Motor neuron (in vitro differentiated cells): ENCODE measurements at places on chromosomes 3 and 15. TPM values are rescaled to one million over a fixed set of nuclear protein-coding genes. Genes with fewer than 3 reads are reported as not detected.
A peak's percentile ranks its signal among the peaks of the same experiment; 100 is the strongest.

DNA sequence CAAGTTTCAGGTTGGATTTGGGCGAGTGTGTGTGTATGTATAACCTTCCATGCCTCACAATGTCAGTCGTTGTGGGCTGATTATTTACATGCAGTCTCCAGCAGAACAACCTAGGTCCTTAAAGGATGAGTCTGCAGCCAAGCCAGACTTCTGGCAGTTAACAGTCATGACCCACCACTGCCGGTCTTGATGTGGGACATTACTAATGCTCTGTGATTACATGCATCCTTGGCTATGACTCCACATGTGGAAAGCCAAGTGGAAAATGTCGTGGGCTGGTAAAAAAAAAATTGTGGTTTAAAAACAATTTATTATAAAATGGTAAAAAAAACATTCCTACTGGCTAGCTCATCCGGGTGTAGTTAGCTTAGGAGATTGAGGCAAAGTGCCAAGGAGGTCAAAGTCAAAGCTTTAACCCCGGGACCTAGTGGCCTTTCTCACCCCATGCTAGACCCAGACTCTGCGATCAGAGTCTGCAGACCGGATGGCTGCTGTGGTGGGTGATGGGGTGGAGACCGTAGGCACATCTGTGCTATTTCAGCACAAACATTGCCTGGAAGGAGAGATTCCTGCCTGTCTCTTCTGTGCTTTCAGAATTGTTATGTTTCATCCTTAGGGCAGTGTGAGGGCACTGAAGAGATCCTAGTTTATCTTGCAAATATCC is 6.8 kb downstream of the RARRES1 start:
- no peak for ATAC-seq

The CD47 gene
- total RNA-seq = 184 and 226 TPM in 2 replicates

The EPHA3 gene
- total RNA-seq = 2.1 and 2.3 TPM in 2 replicates

DNA sequence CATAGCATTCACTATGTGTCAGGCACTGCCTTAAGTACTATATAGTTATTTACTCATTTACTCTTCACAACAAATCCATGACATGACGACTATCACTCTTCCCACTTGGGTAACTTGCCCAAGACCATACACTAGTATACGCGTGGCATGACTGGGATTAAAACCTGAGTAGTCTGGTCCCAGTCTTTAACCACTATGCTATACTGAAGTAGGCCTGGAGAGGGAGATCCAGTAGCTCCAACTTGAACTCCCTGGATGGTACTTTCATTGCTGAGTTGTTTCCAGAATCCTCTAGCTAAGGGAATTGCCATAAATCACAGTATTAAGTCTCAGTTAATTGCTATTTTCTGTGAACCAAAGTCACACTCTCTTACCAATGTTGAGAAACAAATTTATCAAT is 116.2 kb upstream of the LSAMP start:
- no peak for ATAC-seq

The ELP6 gene
- 41.0 and 48.6 TPM in 2 replicates for total RNA-seq

The DBR1 gene
- total RNA-seq = 14.5 and 16.3 TPM in 2 replicates

The BTD gene
- total RNA-seq = 4.7 and 5.3 TPM in 2 replicates

The LMAN1L gene
- 0.83 and 1.8 TPM in 2 replicates for total RNA-seq

The GNB4 gene
- 11.7 and 12.2 TPM in 2 replicates for total RNA-seq

DNA sequence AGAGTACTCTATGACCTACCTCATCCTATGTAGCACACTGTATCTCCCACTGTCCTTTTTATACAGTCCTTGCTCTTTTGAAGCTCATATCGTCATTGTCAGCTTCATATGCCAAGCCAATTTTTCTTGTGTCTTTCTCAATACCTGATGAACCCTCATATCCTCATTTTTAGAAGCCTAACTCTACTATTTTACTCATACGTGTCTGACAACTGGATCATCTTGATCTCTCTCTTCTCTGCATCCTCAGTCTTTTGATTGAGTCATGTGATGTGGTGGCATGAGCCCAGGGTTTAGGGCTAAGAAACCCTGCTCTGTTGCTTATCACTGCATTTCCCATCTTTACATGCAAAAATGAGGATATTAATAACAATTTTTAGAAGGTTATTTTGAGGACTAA is 352.0 kb downstream of the LPP start:
- ATAC-seq = no peak

- ATAC-seq = no peak
Measured at GRCh38 chr3:9028134-9028533, 64.9 kb upstream of the RAD18 start.

The PLSCR5 gene
- 0.78 and 1.0 TPM in 2 replicates for total RNA-seq

GRCh38 chr3:128054367-128054766 is 2.1 kb downstream of the SEC61A1 start:
- peak; percentile 6 for ATAC-seq

DNA sequence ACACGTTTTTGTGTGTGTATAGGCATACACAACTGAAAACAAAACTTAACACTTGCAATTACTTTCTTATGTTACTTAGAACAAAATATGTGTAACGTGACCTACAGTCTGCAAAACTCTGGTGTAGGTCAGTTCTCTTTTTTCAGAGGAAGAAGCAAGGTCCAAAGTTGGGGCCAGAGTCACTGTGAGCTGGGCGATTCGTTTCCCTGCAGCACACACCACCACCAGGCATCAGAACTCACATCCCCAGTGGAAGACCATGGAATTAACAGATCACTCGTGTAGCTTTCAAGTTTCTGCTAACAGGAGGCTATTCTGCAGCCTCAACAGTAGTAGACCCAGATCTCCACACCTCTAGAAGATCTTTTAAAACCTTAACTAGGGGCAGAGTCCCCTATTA is 25.8 kb downstream of the ANP32A start:
- peak; percentile 55 for ATAC-seq

The ARHGAP31 gene
- total RNA-seq = 5.9 and 7.9 TPM in 2 replicates

DNA sequence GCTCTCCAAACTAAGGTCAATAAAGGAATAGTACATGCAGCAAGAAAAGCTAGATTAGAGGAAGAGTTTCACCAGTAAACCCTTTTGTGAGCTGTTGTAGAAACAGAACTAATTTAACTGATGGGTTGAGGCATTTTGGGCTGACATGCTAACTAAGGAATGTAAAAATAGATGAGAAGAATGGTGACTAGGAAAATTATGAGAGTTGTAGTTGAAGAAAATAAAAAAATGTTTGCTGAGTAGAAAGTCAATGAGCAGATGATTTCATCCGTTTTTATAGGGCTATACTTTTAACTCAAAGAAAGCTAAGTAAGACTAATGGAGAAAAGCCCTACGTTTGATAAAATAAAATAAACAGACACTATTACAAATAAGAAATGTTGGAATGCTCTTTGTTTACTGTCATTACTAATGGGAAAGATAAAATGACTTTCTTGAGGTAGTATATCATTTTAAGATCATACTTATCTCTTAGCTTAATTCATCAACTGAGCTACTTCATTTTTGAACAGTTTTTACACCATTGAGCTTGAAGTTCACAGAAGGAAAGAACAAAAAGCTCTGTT is 209.4 kb upstream of the DPH6 start:
- no peak for ATAC-seq

The TRPM1 gene
- total RNA-seq = 2.2 and 2.7 TPM in 2 replicates

The TMEM202 gene
- total RNA-seq = not detected in 2 replicates

GRCh38 chr3:78148986-78149717 is 1109.3 kb downstream of the ROBO2 start:
- ATAC-seq = no peak

The SPINT1 gene
- 0.09 and 0.31 TPM in 2 replicates for total RNA-seq

DNA sequence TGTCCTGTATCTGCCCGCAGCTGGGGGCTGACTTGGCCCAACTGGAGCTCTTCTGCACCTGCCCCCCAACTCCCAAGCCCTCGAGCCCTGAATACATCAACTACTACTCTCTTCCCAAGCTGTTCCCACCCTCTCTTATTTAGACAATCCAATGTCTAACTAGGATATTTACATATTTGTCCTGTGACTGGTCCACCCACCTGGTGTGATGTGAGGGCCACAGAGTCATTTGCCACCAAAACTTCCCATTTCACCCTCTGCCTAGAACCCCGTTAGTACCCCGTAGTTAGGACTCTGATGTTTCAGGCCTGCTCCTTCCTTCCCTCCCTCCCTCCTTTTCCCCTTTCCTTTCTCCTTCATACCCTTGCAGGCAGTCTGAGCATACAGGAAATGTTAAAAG is 6.4 kb downstream of the CPLX3 start:
- ATAC-seq = no peak

DNA sequence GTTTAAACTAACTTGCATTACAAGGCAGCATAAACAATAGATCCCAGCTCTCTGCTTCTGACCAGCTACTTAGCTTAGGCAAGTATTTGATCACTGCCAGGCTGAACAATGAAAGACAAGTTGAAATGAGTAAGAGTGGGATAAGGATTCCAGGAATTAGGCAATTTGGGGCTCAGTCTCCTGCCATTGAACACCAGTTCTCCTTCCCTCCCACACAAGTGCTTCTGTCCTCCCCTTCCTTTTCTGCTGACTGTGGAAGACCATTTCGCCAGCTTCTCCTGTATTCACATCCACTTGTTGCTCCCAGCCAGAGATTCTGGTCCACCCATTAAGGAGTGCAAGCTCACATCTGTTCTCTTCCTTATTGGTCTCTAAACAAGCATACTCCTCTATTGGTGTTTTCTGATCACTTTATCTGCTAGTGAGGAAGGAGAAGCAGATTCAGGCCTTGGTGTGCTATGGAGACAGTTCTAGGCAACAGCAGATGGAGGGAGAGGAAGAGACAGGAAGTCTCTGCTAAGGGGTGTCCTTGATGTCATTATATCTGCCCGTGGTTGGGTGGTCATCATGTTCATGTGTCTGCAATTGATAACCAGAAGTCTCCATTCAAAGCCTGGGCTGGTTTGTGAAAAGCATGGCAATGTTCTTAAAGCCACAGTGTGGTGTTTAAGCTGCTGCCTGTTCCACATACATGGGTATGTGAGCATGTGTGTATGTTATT is 121.5 kb downstream of the PLCL2 start:
- no peak for ATAC-seq

GRCh38 chr15:84737005-84737404 is 11.4 kb upstream of the ZNF592 start:
- no peak for ATAC-seq

GRCh38 chr3:158790901-158791589 is 10.8 kb upstream of the MFSD1 start:
- no peak for ATAC-seq

The CMTM6 gene
- 21.7 and 24.6 TPM in 2 replicates for total RNA-seq

The FEZF2 gene
- 0.14 and 0.25 TPM in 2 replicates for total RNA-seq

DNA sequence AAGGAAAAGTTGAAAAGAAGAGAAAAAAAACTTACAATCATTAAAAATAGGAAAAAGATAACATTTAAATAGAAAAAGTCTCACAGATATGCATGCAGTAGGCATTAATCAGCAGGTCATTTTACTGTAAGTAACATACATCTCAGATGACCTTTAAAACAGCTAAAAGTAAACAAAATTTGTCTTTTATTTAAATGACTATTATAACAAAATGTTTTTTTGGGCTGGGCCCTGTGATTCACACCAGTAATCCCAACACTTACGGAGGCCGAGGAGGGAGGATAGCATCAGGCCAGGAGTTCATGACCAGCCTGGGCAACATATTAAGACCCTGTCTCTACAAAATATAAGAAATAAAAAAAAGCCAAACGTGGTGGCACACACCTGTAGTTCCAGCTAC is 14.7 kb downstream of the IQGAP1 start:
- no peak for ATAC-seq

DNA sequence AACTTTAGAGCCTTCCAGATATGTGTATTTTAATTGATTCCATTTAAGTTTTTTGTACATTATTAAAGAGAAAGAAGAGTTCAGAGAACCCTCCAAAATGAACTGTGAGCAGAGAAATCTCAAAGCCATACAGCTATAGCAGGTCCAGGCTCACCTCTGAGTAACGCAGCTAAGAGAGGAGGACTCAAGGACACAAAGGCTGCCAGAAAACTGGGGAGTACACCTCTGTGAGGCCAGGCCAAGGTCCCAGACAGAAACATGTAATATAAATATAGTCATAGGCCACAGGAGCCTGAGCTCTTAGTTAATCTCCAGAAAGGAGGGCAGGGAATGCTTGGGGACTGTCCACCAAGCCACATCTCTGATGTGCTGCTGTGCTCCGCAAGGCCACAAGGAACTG is 66.5 kb downstream of the TMEM39A start:
- peak; percentile 16 for ATAC-seq

The KBTBD12 gene
- total RNA-seq = 0.21 and 0.23 TPM in 2 replicates

DNA sequence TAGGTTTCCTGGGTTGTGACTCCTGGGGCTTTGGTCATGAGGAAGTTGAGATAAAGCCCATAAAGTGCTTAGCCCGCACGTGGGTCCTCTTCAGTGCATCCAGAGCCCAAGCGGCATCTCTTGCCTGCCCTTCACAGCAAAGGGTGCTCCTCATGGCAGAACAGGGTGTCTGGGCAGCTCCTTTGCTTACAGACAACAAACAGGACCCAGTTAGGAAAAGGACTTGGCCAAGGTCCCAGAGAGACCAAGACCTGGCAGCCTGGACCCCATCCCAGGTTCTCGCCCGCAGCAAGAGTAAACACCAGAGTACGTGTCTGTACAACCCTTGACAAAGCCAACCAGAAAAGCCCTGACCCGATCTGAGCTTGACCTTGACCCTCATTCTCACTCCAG is 27.0 kb downstream of the ALS2CL start:
- no peak for ATAC-seq

The SERPINI2 gene
- 0.14 and 0.21 TPM in 2 replicates for total RNA-seq

GRCh38 chr15:92954578-92954977 is 54.5 kb downstream of the CHD2 start:
- no peak for ATAC-seq

The FOXB1 gene
- 0.66 TPM in 1 of 2 replicates, not detected in the other for total RNA-seq

- no peak for ATAC-seq
Measured at GRCh38 chr3:135929670-135930069, 35.9 kb upstream of the PPP2R3A start.

DNA sequence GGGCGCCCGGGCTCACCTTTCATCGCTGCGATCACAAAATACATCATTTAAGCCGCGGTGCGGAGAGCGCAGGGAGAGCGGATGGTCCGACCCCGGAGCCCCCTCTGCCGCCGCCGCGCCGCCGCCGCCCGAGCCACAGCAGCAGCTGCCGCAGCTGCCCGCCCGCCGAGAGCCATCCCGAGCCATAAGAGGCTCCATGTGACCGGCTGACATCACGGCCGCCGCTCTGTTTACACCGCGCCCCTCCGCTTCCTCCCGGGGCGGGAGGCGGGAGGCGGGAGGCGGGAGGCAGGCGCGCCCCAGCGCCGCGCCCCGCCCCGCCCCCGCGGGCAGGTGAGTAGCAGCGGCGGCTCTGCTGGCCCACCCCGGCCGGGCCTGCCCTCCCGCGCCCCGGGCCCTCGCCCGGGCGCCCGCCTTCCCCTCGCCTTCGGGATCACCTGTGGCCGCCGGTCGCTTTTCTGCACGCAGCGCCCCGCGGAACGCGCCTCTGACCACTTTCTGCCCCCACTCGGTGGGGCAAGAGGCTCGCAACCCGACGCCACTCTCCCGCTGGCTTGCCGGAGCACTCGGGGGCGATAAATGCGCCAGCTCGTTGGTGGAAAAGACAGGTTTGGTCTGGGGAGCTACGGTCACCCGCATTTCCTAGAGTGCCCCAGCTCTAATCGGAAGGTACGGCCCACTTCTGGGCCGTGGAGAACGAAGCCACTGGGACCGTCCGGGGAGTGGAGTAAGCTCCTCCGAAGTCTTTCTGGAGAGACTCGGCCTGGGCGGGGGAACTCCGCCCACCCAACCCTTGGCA is 113.6 kb upstream of the ICE2 start:
- peak; percentile 88 for ATAC-seq

DNA sequence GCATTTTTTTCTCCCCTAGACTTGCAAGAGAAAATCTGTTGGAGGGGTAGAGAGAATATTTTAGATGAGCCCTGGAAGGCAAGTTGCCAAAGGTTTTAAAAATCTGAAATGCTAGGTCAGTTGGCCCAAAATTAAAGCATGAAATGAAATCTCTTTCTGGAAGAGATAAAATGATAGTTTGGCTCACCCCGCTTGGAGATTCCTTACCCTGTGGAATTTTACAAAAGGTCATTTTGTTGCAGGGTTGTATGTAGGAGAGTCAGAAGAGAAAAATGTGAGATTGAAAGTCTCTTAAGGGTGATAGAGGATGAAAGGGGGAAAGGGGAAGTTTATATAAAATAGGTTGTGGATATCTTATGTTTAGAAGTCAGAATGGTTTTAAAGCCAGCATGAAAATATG is 277.8 kb downstream of the CD47 start:
- ATAC-seq = no peak
